Breast epithelium (tissue), 4 donors: ENCODE measurements at places on chromosomes 11 and 22. TPM values are rescaled to one million over a fixed set of nuclear protein-coding genes. Genes with fewer than 3 reads are reported as not detected.

- no peak for DNase-seq
Observed at GRCh38 chr11:8988329-8989234, 15.2 kb downstream of the NRIP3 start.

DNA sequence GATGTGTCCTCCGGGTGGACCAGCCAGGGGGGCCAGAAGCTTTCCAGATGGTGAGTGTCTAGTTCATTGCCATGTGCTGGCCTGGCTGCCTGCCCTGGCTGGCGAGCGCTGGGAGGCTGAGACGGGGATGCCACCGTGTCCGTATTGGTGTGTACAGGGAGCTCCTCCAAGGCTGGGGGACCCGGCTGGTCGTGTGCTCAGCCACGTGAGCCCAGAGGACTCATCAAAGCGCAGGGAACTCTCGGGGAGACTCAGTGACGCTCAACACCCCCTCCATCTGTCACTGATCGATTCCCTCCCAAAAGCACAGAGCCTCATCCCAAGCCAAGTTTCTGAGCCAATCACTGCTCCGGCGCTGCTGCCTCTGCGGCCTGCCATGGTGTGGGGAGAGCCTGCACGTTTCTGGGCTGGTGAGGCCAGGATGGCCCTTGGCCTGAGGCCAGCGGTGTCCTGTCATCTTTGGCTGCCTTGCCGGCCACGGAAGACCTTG lies 423.7 kb downstream of the SHANK2 start:
- DNase-seq: no peak

Gene SPI1
- total RNA-seq: 34.9 TPM

Gene KCTD14
- 0.64 TPM for total RNA-seq

DNA sequence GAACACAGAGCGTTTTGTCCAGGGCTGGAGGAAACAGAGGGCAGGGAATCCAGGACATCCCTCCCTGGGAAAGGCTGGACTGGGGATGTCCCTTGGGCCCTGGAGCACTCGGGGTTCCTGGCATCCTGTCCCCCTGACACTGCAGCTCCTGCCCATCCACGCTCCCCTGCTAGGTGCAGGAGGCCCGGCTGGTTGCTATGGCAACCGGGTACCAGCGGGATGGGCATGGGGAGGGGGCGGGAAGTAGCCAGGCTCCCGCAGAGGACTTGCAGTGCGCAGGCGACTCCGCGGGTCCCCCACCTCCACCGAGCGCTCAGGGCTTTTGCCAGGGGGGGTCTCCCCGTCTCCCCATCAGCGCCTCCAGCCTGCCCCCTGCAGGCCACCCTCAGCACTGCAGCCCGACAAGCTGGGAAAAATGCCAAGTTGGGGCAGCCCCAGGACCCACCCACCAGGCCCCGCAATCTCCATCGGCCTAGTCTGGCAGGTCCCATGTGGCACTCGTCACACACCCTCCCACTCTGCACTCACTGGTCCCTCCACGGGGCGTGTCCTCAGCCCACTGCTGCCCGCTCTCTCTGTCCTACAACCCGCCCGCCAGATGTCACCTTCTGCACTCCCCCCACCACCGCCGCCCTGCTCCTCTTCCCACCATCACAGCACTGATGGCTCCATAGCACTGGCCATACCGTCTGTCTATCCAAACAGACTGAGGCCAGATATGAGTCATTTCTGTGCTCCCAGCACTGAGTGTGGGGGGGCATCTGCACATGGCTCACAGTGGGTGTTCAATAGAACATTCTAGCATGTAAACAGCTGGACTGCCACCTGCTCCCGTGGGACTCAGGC lies 31.5 kb downstream of the KIAA0930 start:
- DNase-seq: peak; percentile 49

GRCh38 chr22:41180926-41181325 lies 24.2 kb upstream of the L3MBTL2 start:
- DNase-seq: no peak

DNA sequence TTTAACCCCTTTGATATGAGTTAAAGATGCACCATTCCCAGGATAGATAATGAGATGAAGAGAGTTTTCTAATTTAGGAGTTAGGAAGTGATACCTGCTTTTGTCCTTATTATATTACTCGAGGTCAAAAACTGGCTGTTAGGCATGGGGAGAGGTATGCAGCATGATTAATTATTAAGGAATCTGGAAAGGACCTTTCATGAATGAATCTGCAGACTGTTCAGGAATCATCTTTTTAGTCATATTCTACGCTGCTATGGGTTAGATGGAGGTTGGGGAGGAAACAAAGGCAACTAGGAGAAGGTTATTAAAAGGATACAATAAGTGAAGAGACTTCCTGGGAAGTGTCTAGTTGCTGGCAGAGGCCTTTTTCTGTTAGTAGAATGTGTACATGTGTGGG lies 492.4 kb upstream of the CCDC90B start:
- no peak for DNase-seq

- DNase-seq: no peak
Observed at GRCh38 chr11:131111775-131112174, 195.5 kb upstream of the SNX19 start.

Gene LDHAL6A
- total RNA-seq: not detected

GRCh38 chr11:67408437-67409200 lies 4.7 kb downstream of the TBC1D10C start:
- no peak for DNase-seq

GRCh38 chr22:22666307-22667091 lies 22.1 kb downstream of the GGTLC2 start:
- no peak for DNase-seq

DNA sequence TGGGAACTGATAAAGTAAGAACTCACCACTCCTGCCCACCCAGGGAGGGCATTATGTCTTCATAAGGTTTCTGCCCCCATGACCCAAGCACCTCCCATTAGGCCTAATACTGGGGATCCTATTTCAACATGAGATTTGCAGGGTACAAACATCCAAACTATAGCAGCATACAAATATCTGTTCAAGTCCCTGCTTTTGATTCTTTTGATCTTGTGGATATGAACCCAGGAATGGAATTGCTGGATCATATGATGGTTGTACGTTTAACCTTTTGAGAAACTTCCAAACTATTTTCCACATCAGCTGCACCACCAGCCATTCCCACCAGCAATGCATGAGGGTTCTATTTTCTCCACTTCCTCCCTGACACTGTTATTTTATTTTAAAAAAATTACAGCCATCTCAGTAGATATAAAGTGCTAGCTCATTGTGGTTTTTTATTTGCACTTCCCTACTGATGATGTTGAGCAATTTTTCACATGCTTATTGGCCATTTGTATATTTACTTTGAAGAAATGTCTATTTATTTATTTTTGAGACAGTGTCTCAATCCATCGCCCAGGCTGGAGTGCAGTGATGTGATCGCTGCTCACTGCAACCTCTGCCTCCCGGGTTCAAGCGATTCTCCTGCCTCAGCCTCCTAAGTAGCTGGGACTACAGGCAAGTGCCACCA lies 7.1 kb upstream of the ATG16L2 start:
- no peak for DNase-seq
